NCI-H187 treated with DMSO at 0.1 percent for 48 hours (cell line): ENCODE measurements at places on chromosomes 6 and 20.

- no peak for DNase-seq
Observed at GRCh38 chr6:135750081-135750480, 101.4 kb upstream of the PDE7B start.

GRCh38 chr6:51927450-51927849, 160.0 kb downstream of the PKHD1 start:
- no peak for DNase-seq

GRCh38 chr6:87259791-87260190, 62.6 kb upstream of the SMIM8 start:
- DNase-seq, result no peak

- DNase-seq, result no peak
Observed at GRCh38 chr6:83429857-83430610, 817 bp downstream of the ME1 start.

DNA sequence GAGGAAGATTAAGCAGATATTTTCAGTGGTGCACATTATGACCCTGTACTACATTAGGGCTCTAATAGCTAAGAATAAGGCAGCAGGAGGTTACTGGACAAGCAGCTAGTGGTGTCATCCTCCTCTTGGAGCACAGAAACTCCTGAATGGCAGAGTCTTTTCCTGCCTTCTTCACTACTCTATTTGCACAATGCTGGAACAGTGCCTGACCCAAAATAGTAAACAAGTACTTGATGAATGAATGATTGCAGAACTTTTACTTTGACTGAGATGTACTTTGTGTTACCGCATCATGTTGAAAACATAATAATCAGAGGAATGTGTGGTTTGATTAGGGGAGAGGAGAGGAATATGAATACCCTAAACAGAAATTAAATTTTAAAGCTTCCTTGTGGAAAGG, 30.0 kb upstream of the UST start:
- DNase-seq, result no peak

DNA sequence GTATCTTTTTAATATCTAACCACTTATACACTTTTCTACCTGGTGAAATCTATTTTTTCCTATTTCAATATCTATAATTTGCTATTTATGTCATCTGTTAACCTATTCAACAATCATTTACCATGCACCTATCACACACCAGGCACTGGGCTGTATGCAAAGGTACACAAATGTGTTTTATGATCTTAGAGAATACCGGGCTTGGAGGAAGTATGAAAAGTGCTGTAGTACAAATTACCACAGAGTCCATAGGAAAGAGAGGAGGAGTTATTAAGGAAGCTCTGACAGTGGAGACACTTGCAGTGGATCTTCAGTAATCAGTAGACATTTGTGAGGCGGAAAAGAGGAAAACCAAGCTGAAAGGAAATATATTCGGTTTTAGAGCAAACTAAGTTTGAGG, 96.0 kb downstream of the HIVEP2 start:
- no peak for DNase-seq

DNA sequence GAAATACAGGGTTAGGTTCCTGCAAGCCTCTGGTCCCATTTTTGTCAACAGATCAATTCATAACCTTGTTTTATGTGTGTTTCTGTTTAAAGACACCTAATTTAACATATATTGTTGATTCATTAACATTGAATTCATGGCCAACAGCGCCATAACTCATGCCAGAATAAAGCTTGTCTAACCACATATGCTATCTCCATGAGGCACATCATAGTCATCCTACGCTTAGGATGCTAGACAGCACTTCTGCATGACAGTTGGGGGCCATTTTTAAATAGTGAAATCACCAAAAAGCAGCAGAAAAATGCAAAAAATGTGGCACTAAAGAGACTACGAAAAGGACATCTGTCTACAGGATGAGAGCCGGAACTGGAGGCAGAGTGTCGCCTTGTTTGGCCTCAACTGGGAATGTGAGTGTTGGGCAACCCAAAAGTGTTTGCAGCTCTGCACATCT, 37.9 kb downstream of the TRAM2 start:
- no peak for DNase-seq

GRCh38 chr20:568673-569415, 25.3 kb upstream of the CSNK2A1 start:
- DNase-seq, result no peak

DNA sequence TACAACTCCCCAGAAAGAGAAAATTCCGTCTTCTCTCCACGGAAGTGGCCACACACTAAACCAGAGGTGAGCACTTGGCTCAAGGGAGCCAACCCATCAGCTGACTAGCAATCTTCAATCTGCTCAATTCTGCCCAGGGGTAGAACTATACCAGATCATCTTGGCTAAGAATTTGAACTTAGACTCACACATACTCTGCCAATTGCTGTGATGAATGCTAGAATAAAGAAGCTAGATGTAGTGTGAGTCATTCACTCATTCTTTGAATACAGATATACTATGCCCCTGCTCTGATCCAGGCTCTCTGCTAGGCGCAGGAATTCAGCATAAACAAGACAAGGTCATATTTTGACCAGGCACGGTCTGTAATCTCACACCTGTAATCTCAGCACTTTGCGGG, 147.9 kb upstream of the SHLD1 start:
- no peak for DNase-seq

DNA sequence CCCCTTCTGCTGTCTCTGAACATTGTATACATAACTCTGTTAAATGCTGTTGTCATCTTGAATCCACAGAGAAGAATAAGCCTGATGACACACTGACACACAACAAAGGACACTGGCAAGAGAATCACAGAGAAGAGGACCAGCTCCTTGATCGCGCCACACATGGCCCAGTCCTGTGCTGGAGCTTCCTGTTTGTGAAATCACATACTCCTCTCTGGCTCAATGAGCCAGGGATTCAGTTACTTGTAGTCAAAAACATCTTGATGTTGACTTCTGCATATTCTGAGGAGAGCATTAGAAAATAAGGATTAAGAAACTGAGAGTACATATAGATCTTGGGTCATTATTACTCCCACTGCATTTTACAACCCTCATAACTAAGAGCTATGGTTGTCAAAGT, 100.1 kb downstream of the EPB41L2 start:
- DNase-seq, result no peak

DNA sequence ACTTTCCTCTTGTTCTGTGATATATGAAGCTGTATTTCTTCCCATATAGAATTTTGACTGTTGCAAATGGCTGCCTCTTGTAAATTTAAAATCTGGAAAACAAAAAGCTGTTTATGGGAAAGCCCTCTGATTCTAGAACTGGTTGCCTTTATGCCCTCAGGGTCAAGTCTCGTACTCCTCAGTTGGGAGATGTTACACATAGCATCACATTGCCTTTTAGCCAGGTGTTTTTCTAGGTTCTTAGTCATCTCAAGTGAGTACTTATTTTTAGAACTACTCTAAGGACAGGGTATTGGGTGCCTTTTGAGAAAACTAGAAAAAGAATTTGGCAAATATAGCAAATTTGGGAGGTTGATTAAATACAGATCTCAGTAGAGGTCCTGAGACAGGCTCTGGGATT, 58.5 kb downstream of the ANKS1A start:
- DNase-seq, result no peak
